ENCODE measurements at places on chromosomes 7 and 10.

DNA sequence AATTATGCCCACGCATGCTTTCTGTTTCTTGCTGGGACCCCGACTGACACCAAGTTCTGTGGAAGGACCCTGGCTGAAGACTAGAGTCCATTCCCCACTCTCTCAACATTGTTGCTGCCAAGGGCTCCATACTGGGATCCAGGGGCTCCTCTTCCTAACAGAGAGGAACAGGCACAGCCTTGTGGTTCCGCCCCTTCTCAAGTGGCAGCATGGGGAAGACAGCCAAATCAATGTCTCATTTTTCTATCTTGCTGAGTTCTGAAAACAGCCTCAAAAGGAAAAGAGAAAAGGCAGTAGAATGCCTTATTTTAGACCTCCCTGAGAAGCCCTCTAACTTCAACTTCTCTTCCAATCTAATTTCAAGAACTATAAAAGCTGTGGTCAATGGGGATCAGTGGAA, 23.7 kb upstream of the LAMB1 start:
- no peak for DNase-seq

DNA sequence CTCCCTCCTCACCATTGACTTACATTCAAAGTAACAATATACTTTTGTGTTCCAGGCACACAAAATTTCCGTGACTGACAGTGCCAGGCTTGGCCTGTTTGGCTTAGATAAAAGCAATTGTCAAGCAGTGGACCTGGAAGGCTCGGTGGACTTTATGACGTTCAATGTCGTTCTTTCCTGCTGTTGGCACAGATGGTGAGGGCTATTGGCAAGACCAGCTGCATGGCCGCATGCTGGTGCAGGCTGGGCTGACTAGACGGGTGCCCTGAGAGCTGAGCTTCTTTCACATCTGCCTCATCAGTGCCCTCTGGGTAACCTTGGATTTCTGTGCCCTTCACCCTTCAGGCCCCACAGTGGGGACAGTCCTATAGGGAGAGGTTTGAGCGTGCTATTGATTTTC, 45.2 kb downstream of the WIPF3 start:
- no peak for DNase-seq

- DNase-seq: no peak
Observed at GRCh38 chr7:30430276-30430675, 48.3 kb downstream of the NOD1 start.

DNA sequence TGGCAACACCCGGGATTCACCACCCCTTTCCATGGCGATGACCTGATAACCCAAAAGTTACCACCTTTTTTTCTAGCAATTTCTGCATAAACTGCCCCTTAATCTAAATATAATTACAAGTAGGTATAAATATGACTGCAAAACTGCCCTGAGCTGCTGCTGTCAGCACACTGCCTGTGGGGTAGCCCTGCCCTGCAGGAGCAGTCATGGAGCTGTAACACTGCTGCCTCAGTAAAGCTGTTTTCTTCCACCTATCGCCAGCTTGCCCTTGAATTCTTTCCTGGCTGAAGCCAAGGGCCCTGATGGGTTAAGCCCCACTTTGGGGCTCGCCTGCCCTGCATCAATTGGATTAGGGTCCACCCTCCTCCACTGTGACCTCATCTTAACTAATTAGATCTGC, 368.8 kb downstream of the SFMBT2 start:
- no peak for DNase-seq

DNA sequence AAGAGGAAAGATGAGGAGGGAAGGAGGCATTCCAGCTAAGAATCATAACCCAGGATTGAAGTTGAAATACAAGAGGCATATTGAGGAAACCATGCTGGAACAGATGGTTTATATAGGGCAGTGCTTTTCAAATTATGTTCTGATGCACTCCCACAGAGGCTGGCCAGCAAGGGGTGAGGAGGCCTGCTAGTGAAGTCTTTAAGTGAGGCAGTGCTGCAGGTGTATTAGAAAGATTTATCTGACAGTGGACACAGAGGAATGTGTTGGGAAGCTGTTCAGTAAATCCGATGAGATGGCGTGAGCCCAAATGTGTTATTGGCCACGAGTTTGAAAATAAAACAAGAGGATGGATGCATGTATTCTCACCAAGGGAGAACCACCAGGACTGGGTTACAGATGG, 28.6 kb downstream of the REEP3 start:
- DNase-seq: peak; percentile 10

DNA sequence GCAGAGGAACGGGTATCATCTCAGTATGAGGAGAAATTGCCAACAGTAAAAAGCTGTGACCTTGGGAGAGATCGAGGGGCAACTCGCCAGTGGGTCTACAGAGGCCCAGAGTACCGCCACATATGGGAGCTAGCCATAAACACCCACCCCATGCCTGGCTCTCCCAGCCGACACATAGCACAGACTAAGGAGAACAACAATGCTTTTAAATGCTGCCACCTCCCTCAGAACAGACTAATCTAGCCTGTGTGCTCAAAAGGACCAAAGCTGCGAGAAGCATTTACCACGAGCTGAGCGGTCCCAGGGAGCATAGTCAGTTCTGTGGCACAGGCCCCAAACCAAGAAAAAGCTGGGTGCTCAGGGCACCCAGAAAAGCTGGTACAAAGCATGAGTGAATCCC, 73.3 kb downstream of the LSM5 start:
- no peak for DNase-seq

DNA sequence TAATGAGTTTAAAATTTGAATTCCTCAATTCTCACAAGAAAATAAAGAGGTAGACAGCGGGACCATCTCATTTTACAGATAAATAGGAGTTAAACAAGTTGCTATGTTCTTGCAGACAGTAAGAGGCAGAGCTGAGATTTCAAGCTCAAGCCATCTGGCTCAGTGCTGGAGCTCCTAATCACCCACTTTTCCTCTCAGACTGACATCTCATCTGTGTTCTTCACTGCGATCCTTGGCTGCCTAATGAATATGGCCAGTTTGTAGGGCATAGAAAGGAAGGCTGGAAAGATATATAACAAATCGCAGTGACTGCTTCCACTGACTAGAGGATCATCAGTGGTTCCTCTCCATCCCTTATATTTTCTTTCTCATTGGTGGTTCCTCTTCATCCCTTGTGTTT, 151.2 kb downstream of the MPP7 start:
- DNase-seq: no peak

GRCh38 chr7:50659329-50659965, 94.2 kb upstream of the DDC start:
- DNase-seq: no peak

DNA sequence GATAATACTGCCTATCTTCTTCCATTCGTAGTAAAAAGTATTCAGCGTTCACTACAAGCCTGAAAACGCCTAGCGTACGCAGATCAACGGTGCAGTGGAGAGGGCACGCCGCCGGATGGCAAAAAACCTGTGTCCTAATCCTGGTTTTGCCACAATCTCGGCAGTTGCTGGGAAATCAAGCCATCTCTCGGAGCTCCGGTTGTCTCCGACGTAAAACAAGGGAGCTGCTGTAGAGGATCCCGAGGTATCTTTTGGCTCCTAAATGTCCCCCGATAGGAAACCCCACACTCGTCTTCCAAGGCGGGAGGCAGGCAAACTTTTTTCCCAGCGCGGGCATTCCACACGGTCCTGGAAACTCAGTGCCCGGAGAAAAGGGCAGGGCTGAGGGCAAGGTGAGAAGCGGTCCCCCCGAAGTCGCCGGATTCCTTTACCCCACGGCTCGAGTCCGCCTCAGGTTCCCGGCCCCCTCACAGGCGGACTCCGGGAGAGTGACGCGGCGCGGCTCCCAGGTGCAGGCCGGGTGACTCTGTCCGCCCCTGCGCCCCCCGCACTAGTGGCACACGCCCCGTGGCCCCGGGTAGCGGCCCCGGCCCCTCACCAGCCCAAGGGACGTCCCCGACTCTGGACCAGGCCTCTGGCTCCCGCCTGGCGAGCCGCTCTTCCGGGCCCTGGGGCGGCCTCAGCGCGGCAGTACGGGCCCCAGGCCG, 649 bp downstream of the IDE start:
- peak; percentile 36 for DNase-seq

DNA sequence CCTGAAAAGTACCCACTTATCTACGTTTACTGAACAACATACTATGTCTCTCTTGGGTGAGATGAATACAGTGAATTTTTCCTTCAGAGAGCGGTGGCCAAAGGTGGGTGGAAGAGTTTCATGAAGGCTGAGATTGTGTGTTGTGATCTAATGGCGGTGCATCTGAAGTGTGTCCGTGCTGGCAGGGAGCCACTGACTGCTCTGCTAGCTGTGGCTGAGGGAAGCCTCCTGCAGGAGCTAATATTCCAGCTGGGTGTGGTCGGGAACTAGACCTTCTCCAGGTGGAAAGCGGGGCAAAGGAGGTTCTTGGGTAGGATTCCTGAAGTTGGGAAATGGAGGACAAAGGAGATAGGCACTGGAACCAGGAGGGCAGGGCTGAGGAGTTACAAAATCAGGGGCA, 69.2 kb upstream of the GRB10 start:
- no peak for DNase-seq

GRCh38 chr10:1736144-1736971, 967 bp downstream of the ADARB2 start:
- no peak for DNase-seq

GRCh38 chr10:104641187-104641936, at the start of gene SORCS3:
Gene SORCS3 (plus strand): TSS chr10:104641290.
- DNase-seq: no peak

GRCh38 chr10:63166742-63167258, 33.7 kb downstream of the NRBF2 start:
- DNase-seq: peak; percentile 85

DNA sequence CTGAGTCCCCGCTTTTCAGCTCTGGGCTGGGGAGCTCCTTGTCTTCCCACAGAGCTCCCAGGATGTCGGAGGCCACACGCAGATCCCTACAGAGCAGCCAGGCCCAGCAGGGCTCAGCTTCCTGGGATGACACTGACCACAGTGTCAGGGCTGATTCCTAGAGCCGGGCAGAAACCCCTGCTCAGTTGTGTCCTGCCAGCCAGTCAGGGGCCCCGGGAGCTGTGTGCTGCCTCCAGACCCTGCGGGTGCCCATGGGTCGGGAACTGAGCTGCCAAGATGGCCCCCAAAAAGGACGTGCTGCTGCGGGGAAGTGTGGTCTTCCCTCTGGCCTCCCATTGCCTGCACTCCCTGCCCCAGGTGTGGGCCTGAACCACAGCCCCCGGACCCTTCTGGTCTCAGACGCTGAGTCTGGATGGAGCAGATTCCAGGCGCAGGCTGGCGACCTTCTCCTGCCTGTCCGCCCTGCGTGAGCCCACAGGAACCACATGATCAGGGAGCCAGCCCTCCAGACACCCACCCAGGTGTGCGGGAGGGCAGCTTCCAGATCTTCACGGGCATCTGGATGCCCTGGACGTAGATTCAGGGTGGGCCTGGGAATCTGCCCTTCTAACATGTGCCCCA, 217.4 kb downstream of the MAD1L1 start:
- DNase-seq: no peak

DNA sequence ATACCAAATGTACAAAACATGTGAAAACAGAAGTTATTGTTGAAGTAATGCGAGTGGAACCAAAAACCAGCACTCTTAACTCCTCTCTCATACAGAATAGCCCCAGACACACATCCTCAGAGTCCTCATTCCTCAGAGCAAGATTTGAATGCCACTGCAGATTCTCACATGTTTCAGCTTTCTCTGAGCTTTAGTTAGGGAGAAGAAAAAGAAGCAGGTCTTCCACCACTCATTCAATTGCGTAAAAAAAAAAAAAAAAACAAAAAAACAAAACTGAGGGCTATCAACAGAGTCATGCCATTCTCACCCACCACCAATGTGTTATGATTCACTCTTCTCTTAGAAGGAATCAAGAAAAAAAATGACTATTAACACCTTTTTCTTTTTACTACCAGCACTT, 287.7 kb downstream of the IPMK start:
- DNase-seq: no peak

DNA sequence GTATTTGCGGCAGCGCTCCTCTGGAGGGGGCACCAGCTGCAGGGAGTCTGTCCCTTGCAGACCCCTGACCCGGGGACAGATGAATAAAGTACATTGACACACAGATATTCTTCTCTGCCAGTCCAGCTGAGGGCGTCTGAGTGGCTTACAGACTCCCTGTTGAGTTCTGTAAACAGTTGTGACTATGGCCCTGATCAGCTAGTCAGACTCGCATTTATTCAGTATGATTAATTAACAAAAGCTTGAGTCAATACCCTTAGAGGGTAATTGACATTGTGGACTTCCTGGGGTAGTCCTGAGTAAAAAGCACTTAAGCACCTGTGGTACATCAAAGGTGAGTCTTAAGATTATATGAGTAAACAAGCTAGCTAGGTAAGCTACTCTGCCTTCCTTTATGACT, 21.0 kb downstream of the ANKRD30A start:
- DNase-seq: no peak

- no peak for DNase-seq
Observed at GRCh38 chr10:113933894-113934532, 79.6 kb downstream of the NHLRC2 start.

DNA sequence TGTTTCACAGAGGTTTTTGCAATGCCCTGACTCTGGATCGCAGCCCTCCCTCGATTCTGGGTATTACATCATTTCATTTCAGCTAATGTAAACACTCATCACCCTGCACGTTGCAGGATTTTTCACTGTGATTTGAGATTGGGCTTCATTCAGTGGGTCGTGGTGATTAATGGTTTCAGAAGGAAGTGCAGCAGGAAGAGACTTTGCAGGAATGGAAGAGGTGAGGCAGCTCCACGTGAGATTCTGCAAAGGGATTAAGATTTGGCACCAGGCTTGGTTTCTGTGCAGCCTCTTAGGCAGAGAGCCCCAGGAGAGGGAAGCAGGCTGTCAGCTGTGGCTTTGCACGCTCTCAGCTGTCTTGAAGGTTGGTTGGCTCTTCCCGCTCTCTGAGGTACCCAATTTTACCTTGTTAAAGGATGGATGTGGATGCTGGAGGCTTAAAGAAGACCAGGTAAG, 95.2 kb downstream of the PLCE1 start:
- peak; percentile 70 for DNase-seq

DNA sequence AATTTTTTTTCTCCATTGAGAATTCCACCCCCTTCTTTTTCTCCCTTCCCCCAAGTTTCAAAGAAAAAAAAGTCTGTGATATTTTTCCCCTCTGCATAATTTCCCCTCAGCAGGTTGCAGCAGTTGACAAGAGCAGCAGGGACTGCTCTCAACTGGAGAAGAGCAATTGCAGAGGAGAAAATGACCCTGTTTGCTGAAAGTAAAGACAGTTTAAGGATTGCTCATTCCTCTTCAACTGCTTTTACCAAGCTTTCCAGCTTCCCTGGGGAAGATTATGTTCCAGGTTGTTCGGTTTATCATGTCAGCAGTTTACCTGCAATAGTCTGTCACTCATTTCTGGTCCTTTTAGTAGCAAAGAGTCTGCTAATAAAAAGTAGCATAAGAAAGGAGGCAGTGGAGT, 16.2 kb downstream of the AGK start:
- DNase-seq: no peak
